ENCODE measurements at places on chromosomes 3 and 15. TPM values are rescaled to one million over a fixed set of nuclear protein-coding genes. Genes with fewer than 3 reads are reported as not detected.

CCRL2 gene
- 0.15 TPM for total RNA-seq

LTK gene
- 0.06 TPM for total RNA-seq

ANKRD34C gene
- total RNA-seq = not detected

DUOXA1 gene
- 0.18 TPM for total RNA-seq

PLD1 gene
- total RNA-seq = 8.5 TPM

TMIE gene
- 0.27 TPM for total RNA-seq

CD200R1 gene
- total RNA-seq = 0.06 TPM

CLEC3B gene
- total RNA-seq = not detected

KIF15 gene
- total RNA-seq = 8.6 TPM

ALPK3 gene
- total RNA-seq = 0.28 TPM
